Diencephalon (tissue), 1 donor: ENCODE measurements at places on chromosomes 7 and 10. TPM values are rescaled to one million over a fixed set of nuclear protein-coding genes. Genes with fewer than 3 reads are reported as not detected.

The MARCHF5 gene
- total RNA-seq: 24.0 TPM

The COL17A1 gene
- total RNA-seq: under 0.01 TPM

The ZNF487 gene
- total RNA-seq: 24.2 TPM

The ZNF438 gene
- 4.2 TPM for total RNA-seq

The FGFR2 gene
- 28.4 TPM for total RNA-seq

The FAM131B gene
- total RNA-seq: 78.4 TPM

The DDX50 gene
- 47.7 TPM for total RNA-seq

The YKT6 gene
- total RNA-seq: 74.3 TPM

The SLC26A5 gene
- 0.46 TPM for total RNA-seq

The OPN1SW gene
- total RNA-seq: not detected

The INHBA gene
- 12.7 TPM for total RNA-seq

The GIMAP4 gene
- total RNA-seq: 10.8 TPM

The ANKRD30A gene
- not detected for total RNA-seq

The ZNF775 gene
- 7.6 TPM for total RNA-seq

The DLX5 gene
- 9.2 TPM for total RNA-seq

The DGKI gene
- total RNA-seq: 93.9 TPM

The SPDYE11 gene
- not detected for total RNA-seq

The PVRIG gene
- not detected for total RNA-seq

The GFRA1 gene
- 42.7 TPM for total RNA-seq

The SUGCT gene
- total RNA-seq: 3.7 TPM

The GHRHR gene
- total RNA-seq: 2.8 TPM

The WNT8B gene
- total RNA-seq: 0.69 TPM

The CYP3A4 gene
- not detected for total RNA-seq

The TAS2R5 gene
- 1.8 TPM for total RNA-seq

The IGF2BP3 gene
- total RNA-seq: 48.2 TPM

The WDFY4 gene
- 1.6 TPM for total RNA-seq

The FAM221A gene
- total RNA-seq: 14.5 TPM
